Purkinje cell (primary cell): ENCODE measurements at places on chromosomes 6 and 20. TPM values are rescaled to one million over a fixed set of nuclear protein-coding genes. Genes with fewer than 3 reads are reported as not detected.

The PTCRA gene
- polyA plus RNA-seq: not detected in 2 replicates

The TCP11 gene
- polyA plus RNA-seq: 0.94 TPM in 1 of 2 replicates, not detected in the other

The ENPP4 gene
- 46.4 and 52.1 TPM in 2 replicates for polyA plus RNA-seq

The RIPOR2 gene
- polyA plus RNA-seq: 58.1 and 62.1 TPM in 2 replicates

The LZTS3 gene
- polyA plus RNA-seq: 1.3 and 5.0 TPM in 2 replicates

The MUCL3 gene
- polyA plus RNA-seq: not detected in 2 replicates

The EDEM2 gene
- 10.2 and 11.3 TPM in 2 replicates for polyA plus RNA-seq

The GJA10 gene
- not detected in 2 replicates for polyA plus RNA-seq

The TRIM15 gene
- polyA plus RNA-seq: not detected in 2 replicates
